ENCODE measurements at places on chromosomes 1 and 21.

GRCh38 chr21:46116776-46117585 is 19.1 kb downstream of the COL6A2 start:
- DNase-seq, result peak; percentile 39

DNA sequence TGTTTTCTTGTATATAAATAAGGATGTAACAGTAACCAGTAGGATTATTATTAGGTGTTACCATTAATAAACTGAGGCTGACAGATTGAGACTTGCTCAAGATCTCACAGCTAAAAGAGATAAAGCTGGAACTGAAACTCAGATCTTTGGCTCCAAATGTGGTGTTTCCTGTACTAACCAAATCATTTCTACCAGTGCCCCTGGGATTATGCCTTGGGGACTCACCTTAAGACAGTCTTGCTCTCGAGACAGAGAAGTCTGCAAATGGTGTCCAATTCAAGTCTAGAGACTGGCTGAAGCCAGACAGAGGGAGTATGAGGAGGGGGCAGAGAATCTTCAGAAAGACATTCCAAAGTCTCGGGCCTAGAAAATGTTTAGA is 593 bp upstream of the CD53 start:
- DNase-seq, result no peak

DNA sequence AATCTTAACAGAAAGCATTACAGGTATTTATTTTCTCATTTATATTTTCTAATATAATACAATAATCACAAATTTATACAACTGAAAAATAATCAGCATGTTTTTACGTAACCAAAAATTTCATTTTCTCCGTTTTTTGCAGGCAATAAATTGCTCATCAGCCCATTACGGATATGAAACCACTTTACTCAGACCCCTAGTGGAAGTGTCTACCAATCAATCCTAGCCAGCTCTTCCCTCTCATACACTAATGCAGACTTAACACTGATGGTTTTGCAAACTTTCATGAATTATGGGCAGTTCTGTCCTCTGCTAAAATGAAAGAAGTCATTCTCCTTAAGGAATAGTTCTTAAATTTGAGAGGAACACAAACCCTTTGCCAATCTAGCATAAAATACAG is 124.7 kb downstream of the EIF4G3 start:
- no peak for DNase-seq

GRCh38 chr1:3842912-3843311 is 14.1 kb downstream of the CEP104 start:
- DNase-seq, result peak; percentile 12

All from aorta (tissue), 5 donors.